Activated CD4-positive, alpha-beta T cell treated with anti-CD3 and anti-CD28 coated beads for 4 hours (primary cell): ENCODE measurements at places on chromosomes 4 and X.

GRCh38 chr4:26227601-26228229 lies 93.1 kb upstream of the RBPJ start:
- DNase-seq, result no peak

DNA sequence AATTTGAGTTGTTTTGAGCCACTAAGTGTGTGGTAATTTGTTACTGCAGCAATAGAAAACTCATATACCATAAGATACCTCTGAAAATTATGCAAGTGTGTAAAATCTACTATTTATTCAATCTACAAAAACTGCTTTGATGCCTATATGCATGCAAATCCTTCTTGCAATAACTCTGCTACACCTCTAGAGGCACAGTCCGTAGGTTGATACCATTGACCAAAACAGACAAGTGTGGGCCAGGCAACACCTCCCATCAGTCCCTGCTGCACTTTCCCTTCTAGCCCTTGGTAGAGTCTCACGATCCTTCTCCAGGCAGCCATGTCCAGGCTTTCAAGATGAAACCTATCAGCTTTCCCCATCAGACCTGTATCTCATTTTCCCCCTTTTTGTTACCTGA lies 48.8 kb upstream of the FAM9A start:
- DNase-seq, result no peak

DNA sequence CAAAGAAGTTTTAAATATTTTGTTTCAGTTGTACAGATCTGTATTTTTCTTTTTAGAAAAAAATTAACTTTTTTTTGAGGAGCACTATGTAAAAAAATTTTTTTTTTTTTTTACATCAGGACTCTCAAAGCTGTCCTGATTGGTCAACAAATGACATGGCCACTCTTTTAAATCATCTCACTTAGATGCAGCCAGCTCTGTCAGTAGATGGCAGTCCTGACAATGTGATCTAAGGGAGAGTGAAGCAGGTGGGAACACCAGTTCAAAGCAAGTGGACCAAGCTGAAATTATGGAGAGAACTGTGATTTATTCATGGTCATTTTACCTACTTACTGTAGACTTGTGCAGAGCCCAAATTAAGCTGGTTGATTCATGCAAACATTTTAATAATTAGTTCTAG lies 174.7 kb upstream of the GPRIN3 start:
- no peak for DNase-seq

DNA sequence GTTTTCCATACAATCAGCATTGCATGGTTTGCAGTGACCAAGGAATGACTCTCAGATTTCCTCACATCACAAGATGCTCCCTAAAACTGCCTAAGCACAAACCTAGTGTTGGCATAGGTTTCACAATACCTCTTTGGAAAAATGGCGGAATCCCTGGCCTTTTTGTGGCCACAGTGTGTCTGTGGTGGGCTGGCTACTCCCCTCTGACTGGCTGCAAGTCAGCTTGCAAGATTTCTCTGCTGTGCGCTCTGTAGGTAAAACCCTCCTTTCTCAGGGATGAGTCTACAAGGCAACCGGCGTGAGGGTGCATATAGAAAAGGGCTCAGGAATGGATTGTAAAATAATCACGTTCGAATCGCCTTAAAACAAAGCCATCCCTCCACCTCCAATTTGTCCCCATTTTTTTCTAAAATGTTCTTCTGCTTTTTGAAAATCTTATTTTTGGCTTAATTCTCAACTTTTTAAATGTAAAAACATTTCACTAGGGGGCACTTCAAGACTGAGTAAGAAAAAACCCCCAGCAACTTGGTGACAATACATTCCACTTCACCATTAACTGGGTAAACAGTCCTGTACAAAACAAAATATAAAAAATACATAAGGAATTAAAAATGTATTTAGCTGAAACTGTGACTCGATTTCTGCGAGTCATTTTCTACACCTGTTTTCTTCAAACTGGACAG lies 235.6 kb downstream of the STIM2 start:
- no peak for DNase-seq

DNA sequence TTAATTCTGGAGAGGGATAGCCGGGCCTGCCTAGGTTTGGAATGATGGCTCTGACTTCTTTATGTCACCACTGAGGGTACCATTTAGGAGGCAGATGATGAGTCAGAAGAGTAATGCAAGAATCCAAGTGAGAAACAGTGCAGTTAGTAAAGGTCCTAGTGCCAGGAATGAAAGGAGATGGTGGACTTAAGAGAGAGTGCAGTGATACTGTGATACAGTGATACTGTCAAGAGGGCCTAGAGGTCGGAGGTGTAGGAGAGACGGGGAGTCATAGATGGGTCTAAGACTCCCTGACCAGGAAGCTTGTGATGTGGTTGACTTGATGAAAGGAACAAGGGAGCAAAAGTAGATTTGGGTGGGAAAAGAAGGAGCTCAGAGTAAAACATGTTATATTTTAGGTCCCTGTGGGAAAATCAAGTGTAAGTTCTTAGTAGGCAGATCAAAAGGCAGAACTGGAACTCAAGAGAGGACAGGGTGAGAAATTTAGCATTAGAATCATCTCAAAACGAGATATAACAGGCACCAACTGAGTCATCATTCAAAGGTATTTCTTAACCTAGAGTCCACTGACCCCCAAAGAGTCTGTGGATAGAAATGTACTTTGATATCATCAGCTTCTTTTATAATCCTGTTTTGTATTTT lies 85.0 kb downstream of the NFKB1 start:
- DNase-seq, result no peak

GRCh38 chr4:73702796-73703287 lies 37.5 kb upstream of the CXCL8 start:
- DNase-seq, result no peak

- DNase-seq, result no peak
These were observed at the start of gene SMR3A for GRCh38 chr4:70360460-70360859. Gene SMR3A, plus strand, starts transcription at chr4:70360760. Its CDS starts 1,356 bp downstream, at chr4:70362116.

DNA sequence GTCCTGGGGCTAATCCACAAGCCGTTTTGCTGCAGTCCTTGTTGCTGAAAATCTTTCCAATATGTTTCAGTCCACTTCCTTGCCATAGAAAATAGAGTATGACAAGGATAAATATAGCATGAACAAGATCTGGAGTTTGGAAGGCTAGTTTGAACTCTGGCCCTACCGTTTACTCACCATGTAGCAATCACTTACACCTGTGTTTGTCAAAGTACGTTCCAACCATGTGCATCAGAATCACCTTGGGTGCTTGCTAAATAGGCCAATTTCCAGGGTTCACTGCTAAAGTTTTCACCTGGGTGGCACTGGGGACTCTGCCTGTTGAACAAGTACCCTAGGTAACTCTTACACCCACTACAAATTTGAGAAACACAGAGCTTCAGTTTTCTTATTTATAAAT lies 188.9 kb downstream of the ENOX2 start:
- DNase-seq, result no peak

DNA sequence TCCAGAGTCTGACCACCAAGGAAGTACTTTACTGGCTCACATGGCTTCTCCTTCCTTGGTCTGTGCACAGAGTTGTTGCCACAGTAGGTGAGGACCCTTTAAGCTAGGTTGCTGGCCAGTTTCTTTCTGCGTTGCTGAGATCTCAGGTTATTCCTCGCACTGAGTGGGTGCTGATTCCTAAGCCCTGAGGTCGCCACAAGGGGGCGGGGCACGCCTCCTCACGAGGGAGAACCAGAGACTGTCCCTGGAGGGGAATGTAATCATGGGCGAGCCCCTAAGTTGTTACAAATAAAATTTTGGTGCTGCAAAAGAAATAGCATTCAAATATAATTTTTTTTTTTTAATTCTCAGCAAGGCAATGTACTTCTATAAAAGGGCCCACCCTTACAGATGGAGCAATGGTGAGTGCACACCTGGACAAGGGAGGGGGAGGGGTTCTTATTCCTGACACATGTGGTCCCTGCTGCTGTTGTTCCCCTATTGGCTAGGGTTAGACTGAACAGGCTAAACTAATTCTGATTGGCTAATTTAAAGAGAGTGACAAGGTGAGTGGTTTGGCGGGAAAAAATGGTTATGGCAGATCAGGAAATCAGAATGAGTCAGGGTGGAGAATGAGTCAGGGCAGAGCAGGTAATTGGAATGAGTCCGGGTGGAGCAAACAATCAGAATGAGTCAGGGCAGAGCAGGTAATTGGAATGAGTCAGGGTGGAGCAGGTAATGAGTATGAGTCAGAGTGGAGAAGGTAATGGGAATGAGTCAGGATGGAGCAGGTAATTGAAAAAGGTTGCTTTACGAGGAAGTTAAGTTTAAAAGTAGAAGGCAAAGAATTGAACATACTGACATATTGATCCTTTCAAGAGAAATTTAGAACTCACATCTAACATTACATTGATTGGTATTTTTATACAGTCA lies 107.5 kb downstream of the VSIG4 start:
- peak; percentile 23 for DNase-seq
